ENCODE measurements at places on chromosomes 2 and 18.

DNA sequence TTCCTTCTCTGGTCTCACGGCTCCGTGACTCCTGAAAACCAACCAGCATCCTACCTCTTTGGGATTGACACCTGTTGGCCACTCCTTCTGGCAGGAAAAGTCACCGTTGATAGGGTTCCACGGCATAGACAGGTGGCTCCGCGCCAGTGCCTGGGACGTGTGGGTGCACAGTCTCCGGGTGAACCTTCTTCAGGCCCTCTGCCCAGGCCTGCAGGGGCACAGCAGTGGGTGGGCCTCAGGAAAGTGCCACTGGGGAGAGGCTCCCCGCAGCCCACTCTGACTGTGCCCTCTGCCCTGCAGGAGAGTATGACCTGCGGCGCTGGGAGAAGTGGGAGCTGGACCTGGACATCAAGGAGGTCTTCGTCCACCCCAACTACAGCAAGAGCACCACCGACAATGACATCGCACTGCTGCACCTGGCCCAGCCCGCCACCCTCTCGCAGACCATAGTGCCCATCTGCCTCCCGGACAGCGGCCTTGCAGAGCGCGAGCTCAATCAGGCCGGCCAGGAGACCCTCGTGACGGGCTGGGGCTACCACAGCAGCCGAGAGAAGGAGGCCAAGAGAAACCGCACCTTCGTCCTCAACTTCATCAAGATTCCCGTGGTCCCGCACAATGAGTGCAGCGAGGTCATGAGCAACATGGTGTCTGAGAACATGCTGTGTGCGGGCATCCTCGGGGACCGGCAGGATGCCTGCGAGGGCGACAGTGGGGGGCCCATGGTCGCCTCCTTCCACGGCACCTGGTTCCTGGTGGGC is 10.0 kb downstream of the PROC start:
- no peak for DNase-seq

DNA sequence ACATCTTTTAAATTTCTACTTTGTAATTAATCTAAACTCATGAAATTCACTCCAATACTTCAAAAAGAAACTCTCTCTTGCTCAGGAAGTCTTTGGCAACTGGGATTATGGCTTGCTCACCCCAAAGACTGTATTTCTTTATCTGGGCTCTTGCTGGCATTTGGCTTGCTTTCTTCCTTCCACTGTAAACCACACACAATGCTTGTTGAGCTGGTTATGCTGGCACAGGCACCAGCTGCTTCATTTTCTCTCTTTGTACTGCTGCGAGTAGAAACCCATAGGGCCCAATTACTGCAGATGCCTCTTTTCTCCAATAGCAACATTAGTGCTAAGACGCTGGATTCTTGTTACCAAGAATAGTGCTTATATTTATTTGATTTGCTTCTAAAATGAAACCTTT is 51.4 kb downstream of the SLC38A11 start:
- no peak for DNase-seq

DNA sequence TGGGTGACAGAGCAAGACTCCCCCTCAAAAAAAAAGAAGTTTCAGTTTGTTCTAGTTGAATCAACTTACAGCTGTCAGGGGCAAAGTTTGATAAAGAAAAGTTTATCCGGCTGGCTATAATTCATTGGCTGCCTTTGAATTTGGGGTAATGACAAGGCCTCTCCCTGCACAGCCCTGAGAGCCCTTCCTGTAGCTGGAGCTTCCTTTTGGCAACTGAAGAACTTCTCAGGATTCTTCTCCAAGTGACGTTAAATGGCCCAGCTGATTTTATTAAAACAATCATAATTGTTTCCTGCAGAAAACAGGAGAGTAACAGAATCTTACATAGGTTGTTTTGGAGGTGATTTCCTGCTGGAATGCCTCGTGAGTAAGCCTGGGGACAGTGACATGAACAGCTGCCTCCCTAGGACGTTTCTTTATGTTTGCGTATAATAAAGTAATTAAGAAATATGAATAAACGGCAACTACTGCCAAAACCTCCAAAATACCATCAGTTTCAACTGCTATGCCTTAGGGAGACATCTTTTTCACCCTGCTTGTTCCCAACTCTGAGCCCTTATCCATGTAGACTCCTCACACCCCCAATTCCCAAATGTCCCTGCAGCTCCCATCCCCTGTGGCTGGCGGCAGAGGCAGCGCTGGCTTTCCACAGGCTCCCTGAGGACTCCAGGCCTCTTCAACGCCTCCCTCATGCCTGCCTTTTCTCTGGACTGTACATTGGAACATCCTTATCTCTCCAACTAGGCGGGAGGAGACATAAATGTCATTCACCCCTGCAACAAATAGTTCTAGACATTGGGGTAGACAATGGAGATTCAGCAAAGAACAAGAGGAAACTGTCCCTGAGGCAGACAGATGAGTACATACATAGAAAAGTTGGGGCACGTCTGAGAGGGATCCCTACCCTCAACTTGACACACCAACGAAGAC is 59.2 kb upstream of the FZD7 start:
- no peak for DNase-seq

DNA sequence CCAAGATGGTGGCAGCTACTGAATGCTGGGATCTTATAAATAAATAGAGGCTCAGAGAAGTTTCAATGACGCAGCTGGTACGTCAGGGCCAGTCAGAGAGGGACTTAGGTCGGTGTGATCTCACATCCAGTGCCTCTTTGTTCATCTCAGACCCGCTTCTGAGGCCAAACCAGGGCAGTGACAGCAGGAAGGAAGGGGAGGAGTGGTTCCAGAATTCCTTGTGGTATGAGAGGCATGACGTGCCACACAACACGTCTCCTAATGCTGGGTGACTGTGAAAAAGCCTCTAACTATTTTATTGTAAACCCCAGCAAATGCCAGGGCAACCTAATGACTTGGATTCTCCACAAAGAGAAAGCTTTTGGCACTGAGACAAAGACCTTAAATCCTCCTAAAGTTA is 423.3 kb downstream of the LPIN1 start:
- DNase-seq: no peak

DNA sequence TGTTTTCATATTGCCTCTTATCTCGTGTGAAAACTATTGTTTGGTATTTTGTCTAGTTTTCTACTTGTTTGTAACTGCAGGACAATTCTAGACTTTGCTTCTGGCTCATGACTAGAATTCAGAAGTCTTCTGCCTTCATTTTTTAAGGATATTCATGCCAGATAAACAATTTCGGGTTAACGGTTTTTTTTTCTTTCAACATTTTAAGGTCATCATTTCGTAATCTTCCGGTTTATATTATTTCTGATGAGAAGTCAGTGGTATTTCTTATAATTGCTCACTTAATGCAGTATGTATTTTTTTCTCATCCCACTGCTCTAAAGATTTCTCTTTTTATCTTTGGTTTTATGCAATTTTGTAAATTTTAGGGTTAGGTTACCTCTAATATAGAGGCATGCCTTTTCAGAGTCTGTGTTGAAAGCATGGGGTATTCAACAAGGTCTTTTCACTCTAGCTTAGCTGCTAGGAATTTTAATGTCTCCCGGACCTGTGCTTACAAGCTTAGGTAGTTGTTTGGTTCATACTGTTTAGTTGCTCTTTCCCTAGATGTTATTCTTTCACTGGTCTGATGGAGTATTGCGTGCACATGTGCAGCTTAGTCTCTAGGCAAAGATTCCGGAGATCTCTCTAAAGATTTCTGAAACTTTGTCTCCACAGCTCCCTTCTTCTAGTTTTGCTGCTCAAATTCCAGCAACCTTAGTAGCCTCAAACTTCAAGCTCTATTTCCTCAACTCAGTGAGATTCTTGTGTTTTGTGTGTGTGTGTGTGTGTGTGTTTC is 198.1 kb downstream of the MCFD2 start:
- DNase-seq: no peak

DNA sequence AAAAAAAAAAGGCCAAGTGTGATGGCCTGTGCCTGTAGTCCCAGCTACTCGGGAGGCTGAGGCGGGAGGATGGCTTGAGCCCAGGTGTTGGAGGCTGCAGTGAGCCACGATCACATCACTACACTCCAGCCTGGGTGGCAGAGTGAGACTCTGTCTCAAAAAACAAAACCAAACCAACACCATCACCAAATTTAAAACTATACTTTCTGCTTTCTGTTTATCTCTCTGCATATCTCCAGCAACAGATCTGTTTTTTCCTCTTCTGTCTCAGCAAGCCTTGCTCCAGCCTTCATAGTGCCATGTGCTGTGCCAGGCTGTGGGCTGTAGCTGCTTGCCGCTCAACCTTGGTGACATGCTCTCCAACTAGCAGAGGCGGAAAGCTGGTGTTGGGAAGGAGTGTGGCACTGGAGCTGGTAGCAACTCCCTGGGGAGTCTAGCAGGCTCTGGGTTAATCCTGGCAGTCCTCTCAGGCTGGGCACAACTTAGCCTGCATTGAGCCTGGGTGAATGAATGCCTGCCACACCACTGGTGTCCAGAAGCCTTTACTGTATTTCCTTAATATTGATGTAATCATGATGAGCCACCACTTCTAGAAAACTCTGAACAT is 204.1 kb downstream of the LDLRAD4 start:
- no peak for DNase-seq

DNA sequence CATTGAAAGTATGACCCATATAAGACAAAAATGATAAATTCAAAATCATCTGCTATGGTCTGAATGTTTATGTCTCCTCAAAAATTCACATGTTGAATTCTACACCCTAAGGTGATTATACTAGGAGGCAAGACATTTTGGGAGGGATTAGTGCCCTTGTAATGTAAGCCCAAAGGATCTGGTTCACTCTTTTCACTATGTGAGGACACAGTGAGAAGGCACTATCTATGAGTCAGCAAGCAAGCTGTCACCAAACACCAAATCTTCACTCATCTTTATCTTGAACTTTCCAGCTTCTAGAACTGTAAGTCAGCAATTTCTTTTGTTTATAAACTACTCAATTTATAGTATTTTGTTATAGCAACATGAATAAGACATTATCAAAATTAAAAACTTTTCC is 284.7 kb upstream of the ZC3H15 start:
- DNase-seq: no peak

DNA sequence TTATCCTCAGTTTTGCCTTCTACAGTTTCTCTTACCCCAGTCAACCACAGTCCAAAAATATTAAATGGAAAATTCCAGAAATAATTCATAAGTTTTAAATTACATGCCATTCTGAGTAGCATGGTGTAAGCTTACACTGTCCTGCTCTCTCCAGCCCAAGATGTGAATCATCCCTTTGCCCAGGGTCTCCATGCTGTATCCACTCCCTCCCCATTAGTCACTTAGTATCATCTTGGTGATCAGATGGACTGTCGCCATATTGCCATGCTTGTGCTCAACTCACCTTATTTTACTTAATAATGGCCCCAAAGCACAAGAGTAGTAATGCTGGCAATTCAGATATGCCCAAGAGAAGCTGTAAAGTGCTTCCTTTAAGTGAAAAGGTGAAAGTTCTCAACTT is 18.5 kb upstream of the CCNT2 start:
- DNase-seq: no peak

DNA sequence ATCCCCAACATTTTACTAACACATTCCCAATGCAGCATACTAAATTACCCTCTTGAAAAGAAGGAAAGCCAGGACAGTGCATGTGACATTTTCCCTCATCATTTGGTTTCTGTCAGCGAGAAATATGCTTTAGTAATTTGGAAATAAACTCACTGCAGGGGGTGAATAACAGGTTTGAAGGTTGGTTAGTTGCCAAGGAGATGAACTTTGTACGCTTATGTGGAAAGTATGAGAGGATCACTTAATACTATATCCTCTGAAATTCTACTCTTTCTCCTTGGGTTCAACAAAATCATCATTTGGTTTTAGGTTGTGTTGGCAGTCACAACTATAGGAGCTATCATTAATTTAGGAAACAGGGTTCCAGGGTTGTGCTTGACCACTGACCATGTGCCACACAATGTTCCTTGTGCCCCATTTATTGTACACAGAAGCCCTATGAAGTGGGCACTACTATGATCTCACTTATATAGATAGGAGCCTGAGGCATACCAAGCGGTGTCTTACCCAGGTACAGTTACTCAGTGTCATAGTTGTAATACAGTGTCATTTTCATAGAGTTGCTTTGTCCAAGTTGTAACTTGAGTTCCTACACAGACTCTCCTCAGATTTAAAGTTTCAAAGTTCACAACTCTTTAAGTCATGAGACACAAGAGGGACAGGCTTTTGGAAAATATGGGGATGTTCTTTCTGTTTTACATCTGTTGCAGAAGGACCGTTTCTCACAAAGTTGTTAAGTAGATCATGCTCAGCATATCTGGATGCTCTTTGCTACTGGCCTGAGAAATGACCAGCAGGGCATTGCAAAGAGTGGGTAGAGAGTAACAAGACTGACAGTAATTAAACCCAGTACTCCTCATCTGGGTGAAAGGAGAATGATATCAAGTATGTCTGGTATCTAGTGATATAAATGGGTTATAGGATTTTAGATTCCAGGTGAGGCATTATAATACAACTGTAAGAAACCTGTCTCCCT is 91.8 kb downstream of the MAP4K4 start:
- DNase-seq: no peak

DNA sequence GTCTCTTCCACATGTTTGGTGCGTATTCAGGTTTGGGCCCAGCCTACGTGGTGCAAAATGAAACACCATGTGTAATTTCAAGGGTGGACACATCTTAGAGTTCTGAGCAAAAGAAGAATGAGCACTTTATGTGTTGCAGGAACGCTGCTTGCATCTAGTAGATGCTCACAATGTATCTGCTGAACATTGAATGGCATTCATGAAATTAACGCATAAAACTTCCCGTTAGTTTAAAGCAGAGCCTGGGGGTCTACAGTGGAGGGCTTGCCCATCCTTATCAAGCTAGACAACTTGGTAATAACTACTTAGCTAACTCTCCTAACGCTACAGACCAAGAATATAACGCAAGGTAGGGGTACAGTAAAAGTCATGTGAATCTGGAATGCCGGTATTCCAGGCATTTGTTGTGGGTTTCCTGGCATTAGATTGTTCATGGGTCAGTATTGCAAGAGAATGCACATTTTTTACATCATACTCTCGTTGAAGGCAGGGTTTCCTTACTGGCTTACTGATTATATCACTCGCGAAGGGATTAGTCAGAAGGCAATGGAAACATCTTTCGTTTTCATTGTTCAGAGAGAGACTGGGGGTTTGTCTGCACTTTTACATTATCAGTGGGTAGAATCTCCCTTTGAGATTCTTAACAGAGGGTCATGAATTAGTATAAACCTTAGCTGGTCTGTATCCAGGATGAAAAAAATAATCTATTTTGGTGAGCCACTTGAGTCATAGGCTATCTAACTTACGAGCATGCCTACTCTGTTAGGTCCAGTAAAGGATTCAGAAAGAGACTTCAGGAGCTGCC is 229.5 kb upstream of the EPAS1 start:
- DNase-seq: no peak

DNA sequence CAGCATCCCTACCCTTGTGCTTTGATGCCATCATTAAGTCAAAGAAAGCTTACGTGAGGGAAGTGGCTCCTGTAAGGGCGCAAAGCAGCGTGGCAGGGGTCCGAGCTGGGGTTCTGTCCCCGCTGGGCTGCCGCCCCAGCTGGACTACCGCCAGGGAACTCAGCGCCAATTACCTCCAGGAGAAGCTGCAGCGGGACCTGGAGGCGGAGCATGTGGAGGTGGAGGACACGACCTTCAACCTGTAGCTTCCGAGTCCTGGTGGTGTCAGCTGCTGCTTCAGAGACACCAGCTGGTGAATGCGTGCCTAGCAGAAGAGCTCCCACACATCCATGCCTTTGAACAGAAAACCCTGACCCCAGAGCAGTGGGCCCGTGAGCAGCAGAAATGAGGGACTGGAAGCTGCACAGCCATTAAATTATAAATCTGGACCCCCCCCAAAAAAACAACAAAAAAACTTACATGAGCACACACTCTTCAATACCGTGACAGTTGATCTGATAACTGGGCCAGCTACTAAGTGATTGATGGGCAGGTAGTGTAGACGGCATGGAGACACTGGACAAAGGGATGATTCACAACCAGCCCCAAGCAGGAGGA is 20.1 kb upstream of the YES1 start:
- DNase-seq: no peak
